ENCODE measurements at places on chromosomes 1 and 21.
A peak's percentile ranks its signal among the peaks of the same experiment; 100 is the strongest.

DNA sequence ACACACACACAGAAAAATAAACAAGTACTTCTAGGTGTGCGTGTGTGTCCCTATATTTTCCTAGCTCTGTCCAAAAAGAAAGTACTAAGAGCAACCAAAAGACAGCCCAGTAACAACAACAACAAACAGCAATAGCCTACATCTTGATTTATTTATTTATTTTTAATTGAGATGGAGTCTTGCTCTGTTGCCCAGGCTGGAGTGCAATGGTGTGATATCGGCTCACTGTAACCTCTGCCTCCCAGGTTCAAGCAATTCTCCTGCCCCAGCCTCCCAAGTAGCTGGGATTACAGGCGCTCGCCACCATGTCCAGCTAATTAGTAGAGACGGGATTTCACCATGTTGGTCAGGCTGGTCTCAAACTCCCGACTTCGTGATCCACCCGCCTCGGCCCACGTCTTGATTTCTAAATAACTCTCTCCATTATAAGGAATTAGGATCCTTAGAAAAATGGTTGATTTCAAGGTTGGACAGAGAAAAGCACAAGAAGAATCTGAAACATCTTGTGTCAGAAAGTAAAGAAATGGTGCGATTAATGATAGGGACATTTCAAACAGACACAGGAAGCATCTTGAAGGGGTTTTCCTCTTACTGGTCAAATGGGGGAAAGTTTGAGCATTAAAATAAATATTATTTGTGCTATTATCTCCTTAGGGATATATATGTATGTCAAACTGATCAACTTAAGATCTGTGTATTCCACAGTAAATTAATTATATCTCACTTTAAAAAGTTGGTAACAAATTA is 59.4 kb downstream of the ARID4B start:
- no peak for DNase-seq
- 0 out of 2 replicates have a peak overlapping the region, but pooled peaks have one; percentile 46 for H3K27ac ChIP-seq
- H3K27me3 ChIP-seq: no peaks in the 10 kb centered on the region
- peaks cover 30% of the 10 kb centered on the region for H3K4me1 ChIP-seq
- H3K4me3 ChIP-seq: no peak overlapping the region
- no peaks in the 10 kb centered on the region for H3K36me3 ChIP-seq

DNA sequence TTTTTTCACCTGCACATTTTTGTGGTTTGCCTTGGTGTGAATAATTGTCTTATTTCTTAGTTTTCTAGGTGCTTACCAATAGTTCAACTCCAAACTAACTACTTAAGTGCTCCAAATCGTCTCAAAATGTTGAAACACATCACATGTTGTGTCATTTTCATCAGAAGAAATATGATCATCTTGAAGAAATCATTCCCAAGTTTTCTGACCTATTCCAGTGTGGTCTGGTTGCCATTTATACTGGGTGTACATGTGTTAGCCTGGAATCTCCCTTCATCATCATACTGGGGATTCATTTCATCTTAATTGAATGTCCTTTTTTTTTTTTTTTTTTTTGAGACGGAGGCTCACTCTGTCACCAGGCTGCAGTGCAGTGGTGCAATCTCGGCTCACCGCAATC is 67.0 kb downstream of the EIF2B3 start:
- DNase-seq: no peak
- no peak overlapping the region for H3K4me3 ChIP-seq
- H3K36me3 ChIP-seq: no peaks in the 10 kb centered on the region

- H3K4me1 ChIP-seq: peaks cover 4% of the 10 kb centered on the region
- no peak overlapping the region for H3K27ac ChIP-seq
Observed at GRCh38 chr1:12649971-12650421, 6.1 kb downstream of the AADACL4 start.

DNA sequence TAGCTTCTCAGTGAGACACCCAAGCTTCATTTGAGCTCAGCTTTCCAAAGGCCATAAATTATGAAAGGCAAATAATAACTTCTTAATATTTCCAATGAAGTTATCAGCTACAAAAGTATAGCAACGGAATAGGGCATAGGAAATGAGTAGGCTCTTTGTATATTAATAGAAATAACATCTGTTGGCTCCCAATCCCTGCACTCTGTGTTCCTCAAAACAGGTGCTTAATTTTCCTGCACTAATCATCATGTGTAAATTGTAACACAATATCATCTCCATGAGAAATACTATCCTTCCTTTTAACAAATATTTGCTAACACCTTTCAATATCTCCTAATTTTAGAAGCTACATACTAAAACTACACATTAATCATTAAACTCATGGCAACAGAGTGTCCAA is 19.2 kb upstream of the IFI44L start:
- no peak overlapping the region for H3K4me3 ChIP-seq
- no peaks in the 10 kb centered on the region for H3K36me3 ChIP-seq
- no peaks in the 10 kb centered on the region for H3K27me3 ChIP-seq
- H3K27ac ChIP-seq: no peak overlapping the region

GRCh38 chr1:240854367-240854766 is 242.4 kb upstream of the GREM2 start:
- no peaks in the 10 kb centered on the region for H3K36me3 ChIP-seq
- no peaks in the 10 kb centered on the region for H3K4me1 ChIP-seq
- DNase-seq: no peak
- H3K27me3 ChIP-seq: no peaks in the 10 kb centered on the region
- H3K27ac ChIP-seq: no peak overlapping the region

DNA sequence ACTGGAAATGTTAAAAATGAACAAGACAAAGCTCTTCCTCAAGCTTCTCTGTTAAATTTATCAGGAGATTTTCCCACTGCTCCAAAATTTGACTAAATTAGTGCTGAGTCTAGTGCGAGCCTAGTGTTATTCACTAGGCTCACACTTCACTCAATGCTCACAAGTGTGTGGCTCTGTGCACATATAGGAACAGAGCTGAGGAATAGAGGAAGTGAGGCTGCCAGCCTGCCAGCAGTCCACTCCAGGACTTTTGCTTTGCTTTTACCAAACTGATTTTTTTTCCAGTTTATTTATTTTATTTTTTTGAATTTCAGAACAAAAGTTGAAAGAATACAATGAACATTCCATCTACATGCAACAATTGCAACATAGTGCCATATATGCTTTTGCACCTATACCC is 87.2 kb downstream of the VAV3 start:
- H3K27me3 ChIP-seq: no peaks in the 10 kb centered on the region
- peaks cover 28% of the 10 kb centered on the region for H3K4me1 ChIP-seq
- no peak overlapping the region for H3K4me3 ChIP-seq
- H3K36me3 ChIP-seq: no peaks in the 10 kb centered on the region
- DNase-seq: no peak

DNA sequence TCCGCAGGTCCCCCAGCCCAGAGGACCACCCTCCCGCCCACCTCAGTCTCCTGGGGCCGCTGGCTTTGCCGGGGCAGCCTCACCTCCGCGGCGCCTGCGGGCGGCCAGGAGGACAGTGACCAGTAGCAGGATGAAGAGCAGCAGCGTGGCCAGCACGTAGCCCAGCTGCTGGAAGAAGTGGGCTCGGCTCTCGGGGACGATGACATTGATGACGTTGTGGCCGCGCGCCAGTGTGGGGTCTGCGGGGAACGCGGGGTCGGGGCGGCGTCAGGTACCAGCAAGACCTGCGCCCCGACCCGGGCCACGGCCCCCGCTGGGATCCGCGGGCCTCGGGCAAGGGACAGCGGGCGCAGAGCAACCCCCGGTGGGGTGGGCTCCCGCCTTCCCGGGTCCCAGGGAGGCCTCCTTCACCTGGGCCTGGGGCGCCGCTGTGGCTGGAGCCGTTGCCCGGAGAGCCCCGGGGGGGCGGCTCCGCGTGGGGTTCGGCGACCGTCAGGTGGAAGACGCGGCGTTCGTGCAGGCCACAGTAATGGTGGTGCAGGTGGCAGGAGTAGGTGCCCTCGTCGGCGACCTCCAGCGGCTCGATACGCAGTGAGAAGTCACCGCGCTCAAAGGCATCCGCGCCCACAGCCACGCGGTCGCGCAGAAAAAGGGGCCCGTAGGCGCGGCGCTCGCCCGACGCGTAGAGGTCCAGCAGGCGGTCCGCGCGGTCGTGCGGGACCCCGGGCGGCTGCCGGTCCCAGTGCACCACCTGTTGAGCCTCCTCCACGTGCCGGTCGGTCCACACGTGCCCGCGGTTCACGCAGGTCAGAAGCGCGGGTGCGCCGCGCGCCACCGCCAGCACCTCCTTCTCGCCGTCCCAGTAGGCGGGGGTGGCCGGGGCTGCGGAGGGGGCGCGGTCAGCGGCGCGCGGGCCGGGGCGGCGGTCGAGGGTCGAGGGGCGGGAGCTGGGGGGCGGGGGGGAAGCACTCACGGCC is 3.8 kb downstream of the MXRA8 start:
- peak overlapping the region; percentile 73 for H3K4me3 ChIP-seq
- peaks cover 29% of the 10 kb centered on the region for H3K4me1 ChIP-seq
- no peak for DNase-seq
- H3K27ac ChIP-seq: no peak overlapping the region
- no peaks in the 10 kb centered on the region for H3K36me3 ChIP-seq

GRCh38 chr1:228751360-228752098 is 16.2 kb downstream of the RHOU start:
- peaks cover 6% of the 10 kb centered on the region for H3K27me3 ChIP-seq
- no peak for DNase-seq
- H3K27ac ChIP-seq: no peak overlapping the region
- no peak overlapping the region for H3K4me3 ChIP-seq
- H3K4me1 ChIP-seq: peaks cover 21% of the 10 kb centered on the region

GRCh38 chr1:1883092-1883873 is 7.6 kb downstream of the GNB1 start:
- no peak for DNase-seq
- peaks cover 21% of the 10 kb centered on the region for H3K36me3 ChIP-seq
- H3K27ac ChIP-seq: peak overlapping the region; percentile 88
- H3K4me1 ChIP-seq: peaks cover 57% of the 10 kb centered on the region

DNA sequence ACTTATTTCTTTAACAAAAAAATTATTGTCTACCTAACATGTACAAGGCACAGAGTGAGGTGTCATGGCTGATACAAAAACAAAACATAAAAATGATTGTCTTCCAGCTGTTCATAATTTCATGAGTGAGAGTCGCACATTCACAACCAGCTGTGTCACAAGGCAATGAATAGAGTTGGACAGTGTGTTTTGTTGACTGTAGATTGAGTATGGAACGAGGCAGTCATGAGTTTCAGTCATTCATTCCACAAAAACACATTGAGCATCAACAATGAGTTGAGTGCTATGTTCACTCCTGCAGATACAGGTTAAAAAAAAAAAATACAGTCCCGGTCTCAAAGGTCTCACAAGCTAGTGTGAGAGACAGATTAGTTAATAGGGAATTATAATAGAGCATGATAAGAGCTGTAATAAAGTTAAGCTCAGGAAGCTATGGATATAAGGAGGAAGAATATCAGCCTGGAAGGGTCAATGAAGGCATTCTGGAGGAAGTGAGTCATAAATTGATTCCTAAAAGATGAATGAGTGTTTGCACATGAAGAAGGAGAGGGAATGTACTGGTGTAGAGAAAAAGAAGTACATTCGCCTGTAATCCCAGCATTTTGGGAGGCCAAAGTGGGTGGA is 47.8 kb upstream of the ARHGAP29 start:
- DNase-seq: no peak
- H3K27me3 ChIP-seq: peaks cover 8% of the 10 kb centered on the region
- H3K4me3 ChIP-seq: no peak overlapping the region

DNA sequence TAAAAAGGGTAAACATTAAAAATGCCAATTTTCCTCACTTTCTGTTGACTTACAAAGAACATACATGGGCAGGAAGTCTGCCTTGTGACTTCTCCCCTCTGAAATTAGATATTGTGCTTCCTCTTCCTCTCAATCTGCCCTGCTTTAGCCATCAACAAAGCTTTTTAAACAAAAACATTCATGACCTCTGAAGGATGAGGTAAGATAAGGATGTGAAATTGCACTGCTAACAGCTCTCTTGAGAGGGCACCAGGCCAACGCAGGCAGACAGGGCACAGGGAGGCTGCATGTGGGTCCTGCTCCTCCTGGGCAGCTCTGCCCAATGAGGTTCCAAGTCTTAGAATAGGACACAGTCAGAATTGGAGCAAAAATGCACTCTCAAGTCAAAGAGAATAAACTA is 62.1 kb downstream of the DEGS1 start:
- DNase-seq: no peak

- H3K4me1 ChIP-seq: no peaks in the 10 kb centered on the region
- no peak overlapping the region for H3K27ac ChIP-seq
- H3K27me3 ChIP-seq: no peaks in the 10 kb centered on the region
- no peak for DNase-seq
- no peak overlapping the region for H3K4me3 ChIP-seq
Observed at GRCh38 chr1:98384461-98385141, 276.9 kb upstream of the SNX7 start.

- no peak overlapping the region for H3K4me3 ChIP-seq
- H3K36me3 ChIP-seq: peaks cover 20% of the 10 kb centered on the region
- peak overlapping the region; percentile 13 for H3K27ac ChIP-seq
- DNase-seq: no peak
Observed at GRCh38 chr21:44696572-44696971, 400 bp upstream of the KRTAP10-12 start.

DNA sequence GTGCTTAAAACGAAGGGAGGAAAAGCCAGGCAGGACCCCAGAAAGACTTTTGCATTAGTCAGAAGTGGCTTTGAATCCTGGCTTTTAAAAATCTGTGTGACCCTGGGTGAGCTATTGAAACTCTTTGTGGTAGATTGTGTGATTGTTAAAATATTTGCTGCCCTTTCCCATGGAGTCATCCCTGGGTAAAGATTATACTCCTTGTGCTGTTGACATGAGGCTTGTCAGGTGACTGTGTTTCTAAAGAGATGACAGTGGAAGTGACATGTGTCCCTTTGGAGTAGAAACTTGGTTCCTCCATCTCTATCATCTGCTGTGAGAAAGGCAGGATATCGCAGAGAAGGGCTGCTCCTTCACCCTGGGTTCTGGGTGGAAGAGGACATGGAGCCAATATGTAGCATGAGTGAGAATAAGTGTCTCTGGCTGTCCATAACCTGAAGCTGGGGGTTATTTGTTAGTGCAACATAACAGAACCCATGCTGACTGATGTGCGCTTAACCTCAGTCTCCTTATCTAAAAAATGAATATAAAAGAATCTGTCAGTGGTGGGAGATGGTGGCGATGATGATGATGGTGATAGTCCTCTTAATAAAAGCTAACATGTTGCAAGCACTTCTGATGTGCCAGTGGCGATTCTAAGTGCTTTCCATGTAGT is 187.6 kb downstream of the RHOU start:
- H3K4me3 ChIP-seq: no peak overlapping the region
- no peak for DNase-seq
- H3K36me3 ChIP-seq: peaks cover 5% of the 10 kb centered on the region
- H3K27ac ChIP-seq: no peak overlapping the region
- peaks cover 6% of the 10 kb centered on the region for H3K27me3 ChIP-seq

GRCh38 chr1:211352985-211353515 is 26.4 kb downstream of the TRAF5 start:
- H3K27me3 ChIP-seq: no peaks in the 10 kb centered on the region
- H3K27ac ChIP-seq: no peak overlapping the region

All from WTC11 (cell line).